CD4-positive, alpha-beta T cell treated with Interleukin-17A for 4 hours (primary cell): ENCODE measurements at places on chromosomes 3 and 15.
A peak's percentile ranks its signal among the peaks of the same experiment; 100 is the strongest.

GRCh38 chr3:178508443-178508825, 27.8 kb upstream of the KCNMB2 start:
- DNase-seq = no peak

GRCh38 chr3:123414973-123415775, 33.7 kb downstream of the ADCY5 start:
- no peak for DNase-seq

DNA sequence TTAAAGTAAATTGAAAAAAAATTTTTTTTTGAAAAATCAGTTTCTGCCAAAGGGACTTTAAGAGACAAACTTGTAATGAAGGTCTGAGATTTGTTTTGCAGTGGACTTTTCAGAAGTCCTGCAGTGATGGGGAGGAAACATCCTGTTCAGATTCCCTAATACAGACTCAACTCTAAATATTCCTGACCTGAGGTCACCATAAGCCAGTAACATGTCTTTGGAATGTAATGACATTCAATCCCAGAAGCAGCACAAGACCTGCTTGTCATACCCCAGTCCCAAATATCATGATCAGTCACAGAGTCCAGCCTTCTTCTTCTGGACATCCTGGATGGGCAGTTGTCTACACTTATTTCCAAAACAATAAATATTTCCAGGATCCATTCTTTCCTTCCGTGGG, 53.6 kb downstream of the TMEM39A start:
- no peak for DNase-seq

DNA sequence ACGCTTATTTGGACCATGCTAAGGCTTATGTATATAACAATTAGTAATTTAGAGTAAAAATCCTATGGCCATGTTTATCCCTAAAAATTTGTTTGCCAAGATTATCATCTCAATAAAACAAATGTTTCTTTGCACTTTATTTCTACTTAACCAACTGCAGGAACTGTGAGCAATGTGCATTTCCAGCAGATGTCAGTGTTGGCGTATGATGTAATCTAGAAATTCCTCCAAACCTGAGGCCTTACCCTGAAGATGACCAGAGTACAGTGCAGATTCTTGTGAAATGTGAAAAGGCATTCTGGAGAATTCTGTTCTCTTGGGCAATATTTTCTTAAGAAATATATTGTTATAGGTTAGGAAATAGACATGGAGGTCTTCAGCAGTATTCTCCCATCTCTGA, 205.9 kb downstream of the MBNL1 start:
- DNase-seq = no peak

GRCh38 chr15:73906346-73907034, 19.8 kb upstream of the LOXL1 start:
- DNase-seq = no peak

GRCh38 chr15:101307048-101307896, 12.2 kb upstream of the SNRPA1 start:
- DNase-seq = no peak

- no peak for DNase-seq
These were observed 1034.7 kb downstream of the FHIT start for GRCh38 chr3:60216462-60217075.

GRCh38 chr3:195892105-195893043, 16.0 kb downstream of the TNK2 start:
- no peak for DNase-seq

DNA sequence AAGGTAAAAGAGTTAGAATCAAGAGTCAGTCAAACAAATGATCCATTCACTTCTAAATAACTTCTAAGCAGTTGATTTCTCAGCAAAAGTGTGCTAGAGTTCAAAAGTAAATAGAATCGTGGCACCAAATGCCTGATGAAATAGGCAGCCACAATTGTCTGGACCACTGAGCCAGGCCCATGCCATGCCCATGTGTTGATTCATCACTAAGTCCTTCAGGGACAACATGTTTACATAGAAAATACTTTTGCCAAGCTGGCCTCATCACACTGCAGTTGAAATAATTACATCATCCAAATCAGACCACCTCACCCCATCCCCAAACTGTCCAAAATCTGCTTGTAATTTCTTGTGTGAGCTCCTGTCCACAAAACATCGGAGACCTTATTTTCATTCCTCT, 216.3 kb downstream of the IGSF11 start:
- DNase-seq = no peak

DNA sequence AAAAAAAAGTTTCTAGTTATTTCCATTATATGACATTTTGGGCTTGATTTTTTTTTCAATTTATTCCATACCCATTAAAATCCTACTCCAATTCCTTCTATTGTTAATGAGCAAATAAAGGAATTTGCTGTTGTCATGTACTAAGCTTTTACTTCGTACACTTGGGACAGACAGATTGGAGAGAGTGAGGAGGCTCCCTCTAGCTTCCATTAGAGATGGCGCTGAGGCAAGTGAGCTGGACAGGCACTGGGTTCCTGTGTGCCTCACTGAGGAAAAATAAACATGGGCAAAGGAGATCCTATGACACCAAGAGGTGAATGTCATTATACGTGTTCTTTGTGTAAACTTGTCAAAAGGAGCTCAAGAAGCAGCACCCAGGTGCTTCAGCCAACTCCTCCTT, 441.1 kb upstream of the MDFIC2 start:
- DNase-seq = no peak

DNA sequence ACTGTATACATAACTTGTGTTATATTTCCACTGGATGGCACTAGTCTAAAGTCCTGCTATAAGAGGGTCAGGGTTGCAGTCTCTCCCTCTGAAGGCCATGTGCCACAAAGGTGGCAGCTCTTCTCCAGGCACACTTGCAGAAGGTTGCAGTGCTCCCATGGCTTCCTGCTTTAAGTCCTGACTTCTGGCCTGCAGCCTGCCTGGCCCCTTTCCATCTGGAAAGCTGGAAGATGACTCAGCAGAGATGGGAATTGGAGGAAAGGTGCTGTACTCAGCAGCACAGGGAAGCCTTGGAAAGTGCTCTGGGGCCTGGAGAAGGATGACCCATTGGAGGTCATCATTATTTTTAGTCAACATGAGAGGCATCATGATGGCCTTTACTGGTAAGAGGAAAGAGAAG, 40.9 kb upstream of the MRPL3 start:
- DNase-seq = no peak

DNA sequence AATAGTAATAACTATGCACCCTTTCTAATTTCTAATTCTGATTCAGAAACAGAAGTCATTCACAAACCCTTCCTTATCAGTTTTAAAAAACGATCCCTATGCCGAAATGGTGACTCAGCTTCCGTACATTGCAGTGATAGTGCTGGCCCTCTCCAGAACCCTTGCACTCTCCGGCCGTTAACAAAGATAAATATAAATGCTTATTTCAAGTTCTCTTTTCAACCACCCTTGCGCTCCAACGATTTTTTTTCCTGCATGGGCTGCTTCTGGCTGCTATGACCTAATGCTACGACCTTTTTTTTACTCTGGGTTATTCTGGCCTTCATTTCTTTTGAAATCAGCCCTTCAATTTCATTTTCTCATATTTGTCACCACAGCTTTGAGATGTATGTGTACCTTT, 646.2 kb downstream of the NTRK3 start:
- no peak for DNase-seq

DNA sequence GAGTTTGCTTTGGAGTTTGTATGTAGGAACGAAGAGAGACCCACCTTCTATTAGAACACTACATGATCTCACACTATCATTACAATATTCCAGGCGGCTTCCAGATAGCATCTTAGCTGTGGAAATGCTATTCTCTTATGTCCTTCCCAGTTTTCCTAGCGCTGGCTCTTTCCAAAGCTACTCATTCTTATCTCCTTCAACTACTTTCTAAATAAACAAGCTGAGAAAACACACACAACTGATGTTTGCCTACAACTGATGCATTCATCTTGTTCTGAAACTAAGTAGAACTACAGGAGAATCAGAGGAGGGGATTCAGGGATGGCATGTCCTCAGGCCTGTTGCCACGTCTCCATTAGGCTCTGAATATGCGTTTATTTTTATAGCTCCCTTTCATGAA, 108.9 kb downstream of the GREM1 start:
- no peak for DNase-seq

- DNase-seq = no peak
These were observed 358.7 kb downstream of the TUSC7 start for GRCh38 chr3:117068301-117068700.

- no peak for DNase-seq
These were observed 43.7 kb upstream of the MAPKBP1 start for GRCh38 chr15:41730543-41730942.

DNA sequence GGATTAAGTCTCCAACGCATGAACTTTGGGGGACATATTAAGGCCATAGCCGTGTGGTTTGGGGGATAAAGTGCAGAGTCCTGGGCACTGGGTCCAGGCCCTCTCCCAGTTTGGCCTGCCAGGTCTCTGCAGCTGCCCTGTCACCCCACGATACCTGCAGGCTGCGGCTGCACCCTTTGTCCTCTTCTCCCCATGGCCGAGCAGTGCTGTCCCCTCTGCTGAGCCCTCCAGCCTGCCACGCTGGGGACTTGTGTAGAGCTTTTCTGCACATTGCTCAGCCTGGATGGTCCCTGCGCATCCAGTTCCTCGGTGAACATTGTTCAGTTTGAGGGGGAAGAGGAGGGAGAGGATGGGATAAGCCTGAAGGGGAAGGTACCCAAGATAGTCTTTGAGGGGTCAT, 167.2 kb downstream of the APBA2 start:
- no peak for DNase-seq

DNA sequence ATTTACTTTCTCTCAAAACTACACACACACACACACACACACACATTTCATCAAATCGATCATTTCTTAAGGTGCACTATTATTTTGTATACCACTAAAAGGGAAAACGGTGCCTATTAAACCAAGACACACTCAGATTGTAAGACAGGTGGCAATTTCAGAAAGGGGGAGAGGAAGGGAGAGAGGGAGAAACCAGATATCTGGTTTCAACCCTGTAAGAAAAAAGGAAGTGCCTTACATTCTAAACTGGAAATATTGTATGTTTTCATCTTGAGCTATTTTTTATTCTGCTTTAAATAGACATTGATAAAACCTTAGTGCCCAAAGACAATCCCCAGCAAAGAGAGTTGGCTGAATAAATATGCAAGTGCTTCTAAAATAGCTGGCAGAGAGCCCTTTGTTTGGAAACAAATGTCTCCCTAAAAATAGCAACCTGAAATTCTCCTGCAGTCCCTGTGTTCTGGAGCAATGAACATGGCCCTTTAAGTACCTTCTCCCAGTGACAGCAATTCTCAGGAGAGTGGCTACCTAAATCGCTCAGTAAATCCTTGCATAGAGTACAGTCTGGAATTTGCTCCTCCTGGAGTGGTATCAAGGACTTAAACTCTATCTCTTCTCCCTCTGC, 85.7 kb downstream of the RARB start:
- no peak for DNase-seq

- no peak for DNase-seq
These were observed 625 bp downstream of the LRRC15 start for GRCh38 chr3:194368918-194369317.

GRCh38 chr3:4584456-4585249, 91.5 kb downstream of the ITPR1 start:
- DNase-seq = peak; percentile 37

DNA sequence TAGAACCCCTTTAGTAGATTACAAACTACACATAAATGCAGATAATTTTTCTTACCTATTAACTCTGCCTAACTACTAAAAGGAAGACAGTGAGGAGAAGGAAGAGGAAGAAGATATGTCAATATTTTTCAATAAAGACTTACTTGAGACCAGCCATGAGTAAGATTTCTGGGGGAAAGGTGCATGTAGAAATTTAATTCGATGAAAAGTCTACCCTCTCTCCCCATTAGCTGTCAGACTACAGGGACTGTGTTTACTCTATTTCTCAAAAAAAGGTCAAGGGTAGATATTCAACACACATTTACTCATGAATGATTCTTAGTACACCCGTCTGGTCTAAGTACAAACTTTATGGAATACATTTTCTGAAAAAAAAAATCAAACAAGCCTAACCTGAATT, 6.8 kb downstream of the TSPAN3 start:
- DNase-seq = no peak

DNA sequence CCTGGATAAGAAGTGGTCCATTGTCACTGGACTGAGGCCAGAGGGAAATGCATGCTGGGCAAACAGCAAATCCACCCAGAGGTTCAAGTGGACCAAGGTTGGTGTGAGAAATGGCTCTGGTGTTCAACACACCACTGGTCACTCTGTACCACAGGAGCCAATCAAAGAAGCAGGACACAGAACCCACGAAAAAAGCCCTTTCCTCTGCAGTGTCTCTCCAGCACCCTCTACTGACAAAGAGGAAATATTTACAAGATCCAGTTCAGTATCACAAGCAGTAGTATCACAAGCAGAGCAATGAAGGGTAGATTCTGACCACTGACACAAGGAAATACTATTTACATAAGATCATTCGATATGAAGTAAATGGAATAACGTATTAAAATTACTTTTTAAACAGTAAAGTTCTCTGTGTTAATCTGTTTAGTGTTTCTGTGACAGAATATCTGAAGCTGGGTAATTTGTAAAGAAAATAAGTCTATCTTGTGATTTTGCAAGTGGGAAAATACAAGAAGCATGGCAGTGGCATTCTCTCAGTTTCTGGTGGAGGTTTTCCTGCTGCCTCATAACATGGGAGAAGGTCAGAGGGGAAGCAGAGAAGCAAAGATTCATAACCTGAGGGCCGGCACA, 390.7 kb downstream of the EFHB start:
- no peak for DNase-seq

DNA sequence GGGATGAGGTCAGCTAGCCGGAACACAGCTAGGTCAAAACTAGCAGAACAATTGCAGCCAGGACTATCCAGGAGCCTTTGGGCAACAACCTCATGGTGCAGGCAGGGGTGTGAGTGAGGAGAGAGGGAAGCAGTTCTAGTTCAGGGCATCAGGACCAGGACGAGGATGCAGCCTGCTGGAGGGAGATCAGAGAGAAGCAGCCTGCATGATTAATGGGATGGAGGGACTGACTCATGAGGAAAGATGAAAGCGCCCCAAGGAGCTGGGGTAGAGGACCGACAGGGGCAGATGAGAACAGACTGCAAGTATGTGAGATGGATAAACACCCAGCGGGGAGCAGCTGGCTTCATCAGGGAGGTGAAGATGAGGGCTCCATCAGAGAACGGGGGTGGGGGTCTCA, 37.9 kb upstream of the LRTM1 start:
- no peak for DNase-seq

GRCh38 chr15:85691350-85692240, 103.1 kb downstream of the KLHL25 start:
- peak; percentile 36 for DNase-seq

DNA sequence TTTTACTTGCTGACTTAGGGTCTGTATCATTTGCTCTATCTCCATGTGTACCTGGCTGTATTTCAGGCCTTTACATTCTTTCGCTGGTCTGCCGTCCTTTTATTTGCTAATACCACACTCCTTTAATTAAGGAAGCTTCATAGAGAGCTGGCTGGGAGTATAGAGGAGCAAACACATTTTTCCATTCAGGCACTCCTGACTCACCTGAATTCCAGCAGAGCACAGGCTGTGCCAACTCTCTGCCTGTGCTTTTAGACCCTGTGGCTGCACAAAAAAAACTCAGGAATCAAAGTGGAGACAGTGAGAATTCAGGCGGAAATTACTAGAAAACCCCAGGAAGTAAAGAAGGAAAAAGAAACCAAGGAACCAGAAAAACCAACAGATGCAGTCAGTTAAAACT, 29.0 kb upstream of the ATP10A start:
- DNase-seq = no peak

- no peak for DNase-seq
These were observed 152.9 kb downstream of the XXYLT1 start for GRCh38 chr3:195117978-195118581.

- DNase-seq = no peak
These were observed 32.0 kb downstream of the RNF168 start for GRCh38 chr3:196471551-196471950.

- no peak for DNase-seq
These were observed 2.6 kb upstream of the DAPK2 start for GRCh38 chr15:64048781-64049460.

GRCh38 chr3:31699309-31699953, 166.7 kb downstream of the STT3B start:
- DNase-seq = peak; percentile 8
